ENCODE measurements at places on chromosomes 12 and 14.
A peak's percentile ranks its signal among the peaks of the same experiment; 100 is the strongest.

DNA sequence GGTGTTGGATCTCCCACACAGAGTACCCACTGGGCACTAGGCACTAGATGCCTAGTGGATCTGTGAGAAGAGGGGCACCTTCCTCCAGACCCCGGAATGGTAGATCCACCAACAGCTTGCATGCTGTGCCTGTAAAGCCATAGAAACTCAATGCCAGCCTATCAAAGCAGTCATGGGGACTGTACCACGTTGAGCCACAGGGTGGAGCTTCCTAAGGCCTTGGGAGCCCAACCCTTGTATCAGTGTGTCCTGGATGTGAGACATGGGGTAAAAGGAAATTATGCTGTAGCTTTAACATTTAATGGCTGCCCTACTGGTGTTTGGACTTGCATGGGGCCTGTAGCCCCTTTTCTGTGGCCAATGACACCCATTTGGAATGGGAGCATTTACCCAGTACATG is 1024.9 kb downstream of the TMEM121 start:
- no peak for DNase-seq

DNA sequence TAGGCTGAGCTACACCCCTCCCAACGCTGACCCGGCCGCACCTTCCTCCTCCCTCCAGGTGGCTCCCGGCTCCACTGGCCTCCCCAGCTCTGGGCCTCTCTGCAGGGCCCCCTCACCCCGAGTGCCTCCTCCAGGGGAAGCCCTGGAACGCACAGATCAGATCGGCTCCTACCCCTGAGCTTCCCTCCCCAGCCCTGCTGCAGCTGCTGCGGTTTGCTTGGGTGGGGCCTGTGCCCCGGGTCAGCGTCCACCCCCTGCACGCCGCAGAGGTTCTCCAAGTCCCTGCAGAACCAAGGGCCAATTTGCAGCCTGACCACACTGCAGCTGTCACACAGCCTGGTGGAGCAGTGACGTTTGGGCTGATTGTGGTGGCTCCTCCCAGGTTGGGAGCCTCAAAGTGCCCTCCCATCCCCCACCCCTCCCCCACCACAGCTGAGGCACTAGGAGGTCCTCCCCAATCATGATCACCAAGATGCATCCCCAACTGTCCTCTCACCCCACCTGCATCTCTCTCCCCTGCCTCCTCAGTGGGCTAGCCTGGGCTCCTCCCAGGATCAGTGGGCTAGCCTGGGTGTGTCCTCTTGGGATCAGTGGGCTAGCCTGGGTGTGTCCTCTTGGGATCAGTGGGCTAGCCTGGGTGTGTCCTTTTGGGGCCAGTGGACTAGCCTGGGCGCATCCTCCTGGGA is 12.8 kb upstream of the FBRSL1 start:
- no peak for DNase-seq

GRCh38 chr14:53778263-53778662 is 178.4 kb downstream of the BMP4 start:
- no peak for DNase-seq

GRCh38 chr14:85175556-85175955 is 354.4 kb upstream of the FLRT2 start:
- peak; percentile 3 for DNase-seq

DNA sequence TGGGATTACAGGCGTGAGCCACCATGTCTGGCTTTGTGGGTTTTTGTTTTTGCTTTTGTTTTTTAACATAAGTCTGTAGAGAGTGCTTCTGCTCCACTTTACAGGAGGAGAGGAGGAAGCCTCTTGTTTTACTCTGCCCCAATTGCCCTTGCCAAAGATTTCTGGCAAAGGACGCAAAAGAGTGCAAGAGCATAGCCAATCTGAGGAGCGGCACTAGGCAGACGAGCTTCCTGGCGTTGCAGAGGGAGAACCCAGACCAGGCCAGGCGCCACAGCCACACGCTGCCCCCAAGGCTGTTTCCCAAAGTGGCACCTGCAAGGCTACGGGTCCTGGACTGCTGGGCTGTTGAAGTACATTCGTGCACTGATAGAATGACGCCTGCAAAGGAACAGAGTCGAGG is 96.2 kb downstream of the BBS10 start:
- DNase-seq = no peak

GRCh38 chr12:81712536-81712935 is 46.6 kb downstream of the PPFIA2 start:
- no peak for DNase-seq

GRCh38 chr14:43853541-43853940 is 653.5 kb downstream of the FSCB start:
- no peak for DNase-seq
